ENCODE measurements at places on chromosomes 1 and 21.

GRCh38 chr1:16458831-16459230, 18.3 kb downstream of the NECAP2 start:
- no peak for DNase-seq

DNA sequence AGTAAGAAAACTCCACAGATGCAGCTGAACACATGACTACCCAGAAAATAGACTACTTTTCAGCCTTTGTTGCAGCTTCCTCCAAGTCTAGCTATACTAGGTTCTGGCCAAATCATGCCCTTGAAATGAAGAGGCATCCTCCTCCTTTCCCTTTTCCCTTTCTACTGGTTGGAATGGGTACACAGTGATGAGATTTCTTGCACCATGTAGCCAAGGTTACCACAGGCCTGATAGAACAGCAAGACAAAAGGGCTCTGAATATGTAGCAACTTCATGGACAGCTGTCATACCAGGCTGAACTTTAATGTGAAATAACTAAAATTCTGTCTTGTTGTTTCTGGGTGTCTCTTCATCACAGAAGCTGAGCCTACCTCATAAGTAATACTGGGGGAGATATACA, 146.5 kb downstream of the PDE4B start:
- DNase-seq: no peak

DNA sequence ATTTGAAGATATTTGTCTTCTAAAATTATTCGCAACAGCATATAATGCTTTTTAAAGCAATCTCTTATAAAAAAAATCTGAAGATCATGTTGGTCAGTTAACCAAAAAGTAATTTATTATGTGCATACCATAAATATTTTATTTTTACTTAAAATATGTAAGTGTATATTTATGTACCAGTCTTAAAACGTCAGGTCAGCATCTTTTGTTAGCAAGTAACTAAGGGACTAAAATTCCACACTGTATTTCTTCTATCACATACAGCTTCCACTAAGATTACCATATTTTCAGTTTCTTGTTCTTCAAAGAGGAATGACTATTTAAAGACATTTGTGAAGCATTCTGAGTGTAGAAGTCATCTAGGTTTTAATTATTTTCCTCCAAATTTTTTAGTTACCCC, 19.6 kb downstream of the NEGR1 start:
- no peak for DNase-seq

- DNase-seq: no peak
Measured at GRCh38 chr1:162487241-162487640, 10.4 kb upstream of the UHMK1 start.

DNA sequence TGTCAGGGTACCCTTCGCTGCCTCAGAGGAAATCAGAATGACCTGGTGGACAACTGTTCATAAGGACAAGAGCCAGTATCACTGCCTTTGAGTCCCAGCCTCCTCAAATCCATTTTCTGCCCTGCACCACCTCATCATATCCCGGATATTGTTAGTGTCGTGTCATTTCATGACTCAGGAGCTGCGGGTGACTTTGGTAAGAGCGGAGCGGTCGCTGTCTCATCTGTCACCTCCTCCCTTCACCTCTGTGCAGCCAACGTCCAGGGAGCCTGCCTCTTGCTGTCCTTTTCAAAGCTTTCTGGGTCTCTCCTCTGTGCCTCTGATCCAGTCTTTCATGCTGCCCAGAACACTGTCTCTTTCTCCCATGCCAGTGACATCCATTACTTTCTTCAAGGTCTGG, 7.0 kb upstream of the C1orf198 start:
- DNase-seq: no peak

DNA sequence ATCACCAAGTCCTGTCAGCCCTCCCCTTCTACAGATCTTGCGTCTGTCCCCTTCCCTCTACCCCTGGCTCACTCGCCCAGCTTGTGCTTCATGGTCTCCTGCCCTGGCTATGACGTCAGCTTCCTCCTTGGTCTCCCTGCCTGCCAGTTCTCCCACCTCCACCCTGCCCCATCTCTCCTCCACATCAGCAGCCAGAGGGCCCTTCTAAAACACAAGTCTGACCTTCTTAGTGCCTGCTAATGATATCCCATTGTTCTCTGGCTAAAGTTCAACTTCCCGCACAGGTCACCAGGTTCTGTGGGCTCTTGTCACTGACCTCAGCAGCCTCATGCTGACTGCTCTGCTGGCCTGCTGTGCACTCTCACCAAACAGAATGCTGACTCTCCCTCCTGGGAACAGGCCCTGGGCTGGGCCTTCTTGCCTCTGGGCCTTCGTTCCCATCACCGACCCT, 24.7 kb upstream of the MYCL start:
- no peak for DNase-seq

DNA sequence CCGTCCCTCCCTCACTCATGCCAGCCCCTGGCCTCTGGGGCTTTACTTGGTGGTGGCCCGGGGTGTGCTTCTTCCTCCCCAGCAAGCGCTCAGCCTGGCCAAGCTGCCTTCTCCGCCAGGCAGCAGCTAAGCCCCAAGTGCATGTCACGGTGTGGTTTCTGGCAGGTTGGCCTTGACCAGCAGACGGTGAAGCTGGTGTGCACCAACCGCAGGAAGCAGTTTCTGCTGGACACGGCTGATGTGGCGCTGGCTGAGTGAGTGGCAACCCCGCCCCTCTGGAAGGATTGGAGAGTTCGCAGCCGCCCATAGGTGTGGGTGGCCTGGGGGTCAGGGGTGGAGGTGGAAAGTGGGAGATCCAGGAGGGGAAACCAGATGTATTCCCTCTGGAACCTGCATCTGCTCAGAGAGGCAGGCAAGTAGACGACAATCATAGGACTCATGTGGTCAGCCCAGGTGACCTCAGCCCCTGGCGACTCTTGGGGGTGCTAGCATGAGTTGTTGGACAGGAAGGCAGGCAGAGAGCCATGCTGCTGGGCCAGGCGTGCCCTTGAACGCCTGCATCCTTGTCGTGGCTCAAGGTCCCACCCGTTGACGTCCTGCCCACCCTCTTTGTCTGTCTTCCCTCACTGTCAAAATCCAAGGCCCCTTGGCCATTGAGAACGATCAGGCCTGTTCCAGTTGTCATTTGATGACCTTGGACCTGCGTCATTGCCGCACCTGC, 7.0 kb upstream of the SLC25A34 start:
- no peak for DNase-seq

GRCh38 chr1:158153746-158154444, 26.8 kb upstream of the CD1D start:
- no peak for DNase-seq

GRCh38 chr21:33291686-33292085, 25.5 kb downstream of the IL10RB start:
- DNase-seq: no peak

GRCh38 chr1:33342041-33342723, 21.3 kb upstream of the A3GALT2 start:
- no peak for DNase-seq

- no peak for DNase-seq
Measured at GRCh38 chr1:230156068-230156467, 89.0 kb downstream of the GALNT2 start.

GRCh38 chr1:41618871-41619270, 134.4 kb upstream of the EDN2 start:
- no peak for DNase-seq

DNA sequence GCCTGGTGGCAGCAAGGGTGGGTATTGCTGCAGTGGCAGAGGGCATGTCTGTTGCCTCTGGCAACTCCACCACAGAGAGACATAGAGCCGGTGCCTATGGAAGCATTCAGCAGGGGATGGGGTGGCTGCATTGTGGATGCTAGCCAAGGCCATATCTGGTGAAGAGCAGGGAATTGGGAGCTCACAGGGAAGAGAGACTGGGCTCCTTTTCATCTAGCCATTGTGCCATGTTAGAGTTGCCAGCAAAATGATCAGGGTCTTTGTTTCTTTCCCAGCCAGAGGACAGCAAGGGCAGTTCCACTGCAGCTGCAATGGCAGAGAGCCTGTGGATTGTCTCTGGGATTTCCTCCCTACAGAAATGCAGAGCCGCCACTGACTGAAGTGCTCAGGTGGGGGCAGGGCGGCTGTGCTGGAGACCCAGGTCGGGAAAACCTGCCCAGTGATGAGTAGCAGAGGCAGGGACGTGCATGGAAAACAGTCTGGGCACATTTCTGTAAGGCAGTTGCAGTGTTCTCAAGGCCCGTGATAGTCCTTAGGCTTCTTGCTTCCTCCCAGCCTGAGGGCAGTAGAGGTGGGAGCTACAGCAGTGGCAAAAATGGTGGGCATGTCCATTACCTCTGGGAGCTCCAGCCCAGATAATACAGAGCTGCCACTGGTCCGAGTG, 40.2 kb upstream of the CYP4X1 start:
- no peak for DNase-seq

GRCh38 chr1:5664081-5664768, 328.0 kb downstream of the NPHP4 start:
- DNase-seq: no peak

GRCh38 chr1:17196496-17197185, 8.3 kb upstream of the PADI1 start:
- no peak for DNase-seq
